Amygdala (tissue), 56 donors: ENCODE measurements at places on chromosomes 12 and 14.

DNA sequence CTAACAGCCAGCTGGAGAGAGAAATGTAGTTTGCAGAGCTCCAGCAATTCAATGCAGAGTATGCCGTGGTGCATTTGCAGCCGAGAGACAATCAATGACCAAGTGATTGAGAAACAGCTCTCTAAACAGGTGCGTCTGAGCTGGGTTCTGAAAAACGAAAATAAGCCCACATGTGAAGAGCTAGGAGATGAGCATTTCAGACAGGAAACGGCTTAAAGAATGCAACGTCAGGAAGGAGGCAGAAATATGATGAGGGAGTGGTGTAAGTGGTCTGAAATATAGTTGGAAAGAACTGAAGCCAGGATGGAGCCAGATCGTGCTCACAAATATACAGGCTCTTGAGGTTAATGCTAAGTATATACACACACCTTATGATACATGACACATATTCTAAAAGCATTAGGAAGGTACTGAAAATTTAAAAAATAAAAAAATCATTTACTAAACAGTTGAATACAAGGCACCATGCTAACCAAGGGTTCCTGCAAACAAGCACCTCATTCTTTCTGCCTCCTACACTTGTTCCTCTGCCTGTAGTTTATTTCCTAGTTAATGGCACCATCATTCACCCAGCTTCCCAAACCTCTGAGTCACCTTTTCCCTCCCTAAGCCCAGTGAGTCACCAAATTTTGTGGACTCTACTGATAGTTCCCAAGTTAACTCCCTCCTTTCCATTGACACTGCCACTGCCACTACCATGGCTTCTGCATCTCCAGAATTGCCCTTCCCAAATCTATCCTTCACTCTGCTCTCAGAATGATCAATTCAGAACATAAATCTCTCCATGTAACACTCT is 2.3 kb upstream of the GARIN2 start:
- DNase-seq, result no peak

- DNase-seq, result no peak
Measured at GRCh38 chr12:130333341-130333740, 4.3 kb upstream of the PIWIL1 start.

DNA sequence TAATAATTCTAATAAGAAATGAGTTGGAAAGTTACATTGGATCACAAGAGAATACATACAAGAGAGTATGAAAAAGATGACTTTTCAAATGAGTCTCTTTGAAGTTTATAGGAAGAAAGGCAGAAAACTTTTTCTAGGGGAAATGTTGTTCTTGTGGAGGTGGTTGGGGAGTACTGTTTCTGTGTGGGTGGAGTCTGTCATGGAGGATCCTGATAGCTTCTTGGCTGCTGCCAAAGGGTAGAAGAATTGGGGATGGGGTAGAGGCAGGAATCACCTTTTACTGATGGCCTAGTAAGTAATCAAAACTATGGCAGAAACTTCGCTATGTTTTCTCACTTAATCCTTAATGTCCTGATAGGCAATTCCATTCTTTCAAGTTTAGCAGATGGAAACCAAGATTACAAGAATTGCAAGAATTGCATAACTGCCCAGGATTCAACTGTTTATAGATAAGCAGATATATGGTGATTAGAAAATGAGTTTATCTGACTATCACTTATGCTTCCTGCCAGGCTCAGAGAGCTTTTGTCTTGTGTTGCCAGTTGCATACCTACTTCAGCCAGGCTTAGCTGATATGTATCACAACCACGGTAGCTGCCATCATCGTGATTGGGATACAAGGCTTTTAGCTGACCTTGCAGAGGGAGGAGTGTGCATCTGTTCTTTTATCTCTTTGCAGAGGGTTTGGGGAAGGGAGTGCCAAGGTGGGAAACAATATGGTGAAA is 463.9 kb downstream of the TMTC2 start:
- DNase-seq, result no peak

GRCh38 chr12:97912943-97913342 is 450.3 kb downstream of the RMST start:
- DNase-seq, result no peak

DNA sequence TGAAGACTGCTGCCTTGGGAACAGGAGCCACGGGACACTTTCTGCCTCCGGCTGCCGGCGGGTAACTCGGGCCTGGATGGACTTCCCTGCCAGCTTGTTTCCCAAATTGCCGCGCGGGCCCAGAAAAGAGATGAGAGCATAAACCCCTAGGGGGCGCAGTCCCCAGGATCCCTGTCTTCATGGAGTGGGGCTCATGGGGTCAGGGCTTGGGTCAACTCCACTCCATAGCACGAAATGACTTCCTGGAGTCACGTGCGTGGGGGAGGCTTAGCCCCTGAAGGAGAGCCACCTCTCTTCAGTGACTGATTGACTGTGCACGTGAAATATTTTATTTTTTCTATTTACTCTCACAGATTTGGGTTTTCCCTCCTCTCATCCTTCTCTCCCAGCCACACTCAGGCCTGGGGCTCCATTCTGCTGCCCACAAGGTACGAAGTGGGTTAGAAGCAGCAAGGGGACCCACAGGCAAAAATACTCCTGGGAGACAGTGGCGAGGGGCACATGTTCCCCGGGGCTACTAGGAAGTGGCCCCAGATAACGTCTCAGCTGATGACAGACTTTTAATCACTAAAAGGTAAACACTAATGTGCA is 10.0 kb downstream of the PGF start:
- DNase-seq, result no peak

- no peak for DNase-seq
Measured at GRCh38 chr14:93462479-93462878, 31.7 kb downstream of the UNC79 start.
